Activated CD8-positive, alpha-beta memory T cell treated with anti-CD3 and anti-CD28 coated beads for 1 hour (primary cell): ENCODE measurements at places on chromosomes 6 and 20.

GRCh38 chr6:40376113-40376650 lies 211.0 kb downstream of the LRFN2 start:
- no peak for DNase-seq

GRCh38 chr6:15077006-15077405 lies 168.9 kb upstream of the JARID2 start:
- no peak for DNase-seq

GRCh38 chr20:38238829-38239228 lies 21.7 kb downstream of the KIAA1755 start:
- DNase-seq: no peak

DNA sequence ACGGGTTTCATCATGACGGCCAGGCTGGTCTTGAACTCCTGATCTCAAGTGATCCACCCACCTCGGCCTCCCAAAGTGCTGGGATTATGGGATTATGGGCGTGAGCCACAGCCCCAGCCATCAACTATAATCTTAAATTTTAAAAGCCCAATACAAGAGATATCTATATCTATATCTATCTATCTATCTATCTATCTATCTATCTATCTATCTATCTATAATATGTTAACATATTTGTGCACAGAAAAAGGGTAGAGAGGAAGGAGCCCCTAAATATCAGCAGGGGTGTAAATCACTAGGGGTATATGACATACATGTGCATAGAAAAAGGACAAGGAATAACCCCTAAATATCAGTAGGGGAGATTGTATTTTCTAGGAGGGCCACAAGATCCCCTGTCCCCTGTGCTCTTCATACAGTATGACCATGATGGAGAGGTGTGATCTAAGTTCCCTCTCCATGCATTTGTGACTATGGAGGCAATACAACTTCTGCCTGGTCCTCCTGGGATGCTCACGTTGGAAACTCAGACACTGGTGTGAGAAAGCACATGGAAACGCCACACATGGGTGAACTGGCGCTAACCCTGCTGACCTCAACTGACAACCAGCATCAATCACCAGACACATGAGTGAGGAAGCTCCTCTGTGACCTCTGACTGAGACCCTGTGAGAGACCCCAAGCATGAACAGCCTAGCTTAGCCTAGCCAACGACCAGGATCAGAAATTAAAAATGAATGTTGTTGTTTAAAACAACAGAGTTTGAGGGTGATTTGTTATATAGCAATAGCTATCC lies 1.2 kb upstream of the SPATS1 start:
- DNase-seq: no peak

DNA sequence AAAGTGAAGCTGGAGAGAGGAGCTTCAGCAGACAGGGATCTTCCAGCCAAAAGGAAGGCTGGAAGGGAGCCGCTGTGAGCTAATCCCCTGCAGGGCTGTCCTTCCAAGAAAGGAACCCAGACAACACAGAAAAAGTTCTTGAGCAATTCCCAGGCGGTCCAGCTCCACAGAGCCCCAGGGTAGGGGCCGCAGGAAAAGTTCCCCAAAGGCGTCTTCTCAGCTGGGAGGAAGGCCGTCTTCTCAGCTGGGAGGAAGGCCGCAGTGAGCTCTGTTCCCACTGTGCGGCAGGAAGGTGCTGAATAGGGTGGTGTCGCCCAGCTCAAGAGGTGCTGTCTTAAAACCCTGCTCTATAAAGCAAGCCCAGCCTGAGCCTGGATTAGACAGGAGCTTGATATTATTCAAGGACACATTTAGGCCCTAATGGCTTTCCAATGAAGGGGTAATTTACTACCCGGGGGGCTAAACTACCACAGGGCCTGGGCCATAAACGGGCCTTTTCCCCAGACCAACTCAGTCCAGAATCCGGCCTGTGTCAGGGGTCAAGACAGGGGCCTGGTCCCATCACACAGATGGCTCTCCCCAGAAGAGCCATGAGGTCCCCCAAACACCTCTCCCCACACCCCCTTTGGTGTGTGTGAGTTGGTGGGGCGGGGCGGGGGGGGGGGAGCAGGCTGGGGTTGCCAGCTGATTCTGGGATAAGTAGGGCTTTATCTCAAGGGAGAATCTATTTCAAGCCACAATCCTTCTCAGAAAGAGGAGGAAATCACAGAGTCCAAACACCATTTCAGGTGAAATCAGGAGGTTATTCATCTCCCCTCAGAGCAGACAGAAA lies 103.6 kb downstream of the NOL4L start:
- no peak for DNase-seq

DNA sequence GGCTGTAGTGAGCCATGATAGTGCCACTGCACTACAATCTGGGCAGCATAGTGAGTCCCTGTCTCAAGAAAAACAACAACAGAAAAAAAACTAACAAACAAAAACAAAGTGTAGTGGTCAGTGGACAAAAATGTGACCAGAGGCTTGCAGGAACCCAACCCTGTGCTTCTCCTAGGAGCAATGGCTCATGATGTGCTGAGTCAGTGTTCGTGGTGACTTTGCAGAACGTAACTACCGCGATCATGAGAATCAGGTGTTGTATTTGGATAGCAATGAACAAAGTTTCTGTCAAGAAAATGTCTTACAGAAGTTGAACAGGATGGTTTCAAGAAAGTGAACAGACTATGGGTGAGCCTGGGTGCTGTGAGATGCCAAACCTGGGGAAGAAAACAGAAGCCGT lies 18.5 kb upstream of the FOXC1 start:
- DNase-seq: no peak

DNA sequence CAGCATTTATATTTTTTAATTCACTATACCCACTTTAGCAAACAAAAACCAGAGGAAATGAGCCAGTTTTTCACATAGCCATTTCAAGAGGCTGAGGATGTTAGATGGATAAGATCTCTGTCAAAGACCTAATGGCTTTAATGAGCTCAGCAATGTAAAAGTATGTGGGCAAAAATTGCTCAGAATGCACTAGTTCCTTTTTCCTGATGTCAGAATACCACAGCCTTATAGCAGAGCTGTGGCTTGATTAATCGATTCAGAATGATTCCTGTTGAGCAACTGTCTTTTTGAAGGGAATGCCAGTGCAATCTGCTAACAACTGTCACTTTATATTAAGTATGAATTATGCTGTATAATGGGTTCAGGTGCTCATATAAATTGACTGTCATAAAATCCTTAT lies 100.6 kb upstream of the HIVEP1 start:
- no peak for DNase-seq

- DNase-seq: no peak
Observed at GRCh38 chr6:69663215-69663614, 133.6 kb downstream of the LMBRD1 start.

DNA sequence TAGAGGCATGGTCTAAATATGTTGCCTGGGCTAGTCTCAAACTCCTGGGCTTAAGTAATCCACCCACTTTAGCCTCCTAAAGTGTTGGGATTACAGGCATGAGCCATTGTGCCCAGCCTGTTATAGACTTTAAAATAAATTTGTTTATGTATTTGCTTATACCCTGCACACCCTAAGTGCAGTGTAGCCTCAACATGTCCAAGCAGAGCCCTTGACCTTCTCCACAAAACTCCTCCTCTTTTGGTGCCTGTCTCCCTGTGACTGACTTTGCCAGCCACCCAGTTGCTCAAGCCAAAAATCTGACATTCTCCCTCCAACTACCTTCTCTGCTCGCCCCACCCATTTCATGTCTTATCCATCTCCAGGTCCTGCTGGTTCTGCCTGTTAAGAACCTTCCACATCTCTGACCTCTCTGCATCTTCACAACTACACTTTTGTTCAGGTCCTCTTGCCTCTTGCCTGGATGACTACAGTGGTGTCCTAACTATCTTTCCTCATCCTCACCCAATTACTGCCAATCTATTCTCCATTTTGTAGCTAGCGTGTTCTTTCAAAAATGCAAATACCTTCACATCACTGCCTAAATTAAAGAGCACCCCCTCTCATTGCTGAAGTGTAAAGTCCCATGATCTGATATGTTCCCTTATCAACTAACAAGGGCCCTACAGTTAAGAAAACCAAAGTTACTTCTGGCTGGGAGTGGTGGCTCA lies 11.2 kb upstream of the KIFC1 start:
- DNase-seq: no peak

GRCh38 chr20:38471987-38472512 lies 593 bp upstream of the RALGAPB start:
- no peak for DNase-seq

DNA sequence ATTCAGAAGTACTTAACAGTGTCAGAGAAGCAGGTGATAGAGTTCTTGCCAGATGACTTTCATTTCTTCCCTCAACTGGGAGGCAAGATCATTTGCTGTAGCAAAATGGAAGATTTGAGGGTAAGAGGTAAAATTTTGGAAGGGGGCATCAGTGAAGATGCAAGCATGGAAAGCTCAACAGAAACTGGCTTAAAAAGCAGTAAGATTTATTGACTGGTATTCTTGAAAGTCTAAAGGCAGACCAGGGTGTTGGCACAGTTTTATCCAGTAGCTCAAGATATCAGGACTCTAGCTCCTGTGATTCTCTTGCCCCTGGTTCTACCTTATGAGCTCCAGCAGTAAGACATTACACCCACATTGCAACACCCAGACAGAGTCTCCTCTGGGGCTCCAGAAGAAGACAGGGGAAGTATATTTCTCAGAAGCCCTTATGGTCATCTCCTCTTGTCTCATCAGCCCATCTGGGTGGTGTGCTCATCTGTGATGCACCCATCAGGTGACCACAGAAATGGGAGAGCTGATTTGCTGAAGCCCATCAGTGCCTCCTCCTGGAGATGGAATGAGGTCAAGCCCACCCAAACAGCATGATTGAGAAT lies 16.0 kb upstream of the MOCS1 start:
- DNase-seq: no peak

DNA sequence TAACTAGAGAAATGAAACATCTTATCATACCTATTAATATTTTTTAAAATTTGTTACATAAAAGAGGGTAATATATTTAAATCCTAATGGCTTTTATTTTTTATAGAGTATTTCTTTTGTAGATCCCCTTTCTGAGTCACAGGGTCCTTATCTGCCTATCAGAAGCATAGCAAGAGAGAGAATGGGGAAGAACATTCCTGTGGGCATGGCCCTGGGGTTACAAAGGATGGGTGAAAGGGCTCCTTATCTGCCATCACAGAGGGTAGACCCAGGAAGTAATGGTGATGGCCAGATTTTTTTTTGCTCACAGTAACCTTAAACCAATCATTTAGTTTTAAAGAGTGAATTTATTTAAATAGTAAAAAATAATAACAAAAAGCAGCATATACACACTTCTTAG lies 582.1 kb upstream of the HTR1E start:
- no peak for DNase-seq

DNA sequence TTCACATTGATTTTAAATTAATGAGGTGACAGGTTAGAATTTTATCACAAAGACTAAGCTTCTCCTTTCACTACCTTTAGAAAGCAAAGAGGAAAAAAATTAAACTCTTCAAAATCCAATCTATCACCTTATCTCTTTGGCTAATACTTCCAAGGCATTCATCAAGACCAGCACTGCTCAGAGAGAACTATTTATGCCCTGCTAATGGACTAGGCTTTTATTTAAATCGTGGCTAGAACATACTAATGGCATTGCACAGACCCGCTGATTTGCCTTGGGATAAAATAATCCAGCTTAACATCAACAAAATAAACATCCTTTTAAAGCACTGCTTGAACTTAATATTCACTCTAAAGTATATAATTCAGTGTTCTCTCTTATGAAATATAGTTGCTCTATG lies 880.4 kb downstream of the HACE1 start:
- DNase-seq: no peak

GRCh38 chr6:25263657-25264056 lies 15.5 kb upstream of the CARMIL1 start:
- no peak for DNase-seq

- DNase-seq: no peak
Observed at GRCh38 chr6:39465539-39465938, 143.0 kb upstream of the KCNK16 start.

- no peak for DNase-seq
Observed at GRCh38 chr6:111086685-111087084, 618 bp upstream of the SLC16A10 start.

DNA sequence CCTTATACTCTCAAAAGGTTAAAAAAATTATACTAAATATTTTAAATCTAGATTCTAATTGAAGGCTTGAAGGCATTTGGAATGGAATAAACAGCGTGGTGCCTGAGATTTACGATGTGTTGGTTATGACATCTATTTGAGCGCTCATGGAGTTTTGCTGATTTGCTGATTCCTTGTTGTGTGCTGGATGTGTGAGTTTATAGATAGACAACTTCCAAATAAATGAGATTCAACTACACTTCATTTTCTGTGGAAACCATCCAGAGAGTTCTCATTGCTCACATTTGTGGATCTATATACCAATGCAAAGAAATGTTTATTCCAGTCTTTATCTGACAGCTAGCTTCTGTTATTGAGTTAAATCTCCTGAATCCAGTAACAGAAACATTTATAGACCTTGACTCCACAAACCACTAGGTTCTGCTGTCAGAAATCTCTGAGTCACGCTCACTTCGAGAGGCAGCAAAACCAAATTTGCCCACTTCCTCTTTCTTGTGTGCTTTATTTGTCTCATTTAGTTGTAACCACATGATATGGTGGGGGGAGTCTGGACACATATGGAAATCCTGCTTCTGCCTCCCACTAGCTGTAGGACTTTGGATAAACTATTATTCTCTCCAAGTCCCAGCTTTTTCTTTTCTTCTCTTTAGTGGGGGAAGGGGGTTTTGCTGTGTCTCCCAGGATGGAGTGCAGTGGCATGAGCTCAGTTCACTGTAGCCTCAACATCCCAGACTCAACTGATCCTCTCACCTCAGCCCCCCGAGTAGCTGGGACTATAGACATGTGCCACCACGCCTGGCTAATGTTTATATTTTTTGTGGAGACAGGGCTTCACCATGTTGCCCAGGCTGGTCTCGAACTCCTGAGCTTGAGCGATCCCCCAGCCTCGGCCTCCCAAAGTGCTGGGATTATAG lies 54.5 kb downstream of the IPCEF1 start:
- DNase-seq: no peak

GRCh38 chr20:33781133-33781532 lies 30.0 kb upstream of the CHMP4B start:
- DNase-seq: no peak

- no peak for DNase-seq
Observed at GRCh38 chr6:125481056-125481455, 179.3 kb upstream of the HDDC2 start.

- no peak for DNase-seq
Observed at GRCh38 chr6:21264288-21265033, 329.1 kb upstream of the SOX4 start.

DNA sequence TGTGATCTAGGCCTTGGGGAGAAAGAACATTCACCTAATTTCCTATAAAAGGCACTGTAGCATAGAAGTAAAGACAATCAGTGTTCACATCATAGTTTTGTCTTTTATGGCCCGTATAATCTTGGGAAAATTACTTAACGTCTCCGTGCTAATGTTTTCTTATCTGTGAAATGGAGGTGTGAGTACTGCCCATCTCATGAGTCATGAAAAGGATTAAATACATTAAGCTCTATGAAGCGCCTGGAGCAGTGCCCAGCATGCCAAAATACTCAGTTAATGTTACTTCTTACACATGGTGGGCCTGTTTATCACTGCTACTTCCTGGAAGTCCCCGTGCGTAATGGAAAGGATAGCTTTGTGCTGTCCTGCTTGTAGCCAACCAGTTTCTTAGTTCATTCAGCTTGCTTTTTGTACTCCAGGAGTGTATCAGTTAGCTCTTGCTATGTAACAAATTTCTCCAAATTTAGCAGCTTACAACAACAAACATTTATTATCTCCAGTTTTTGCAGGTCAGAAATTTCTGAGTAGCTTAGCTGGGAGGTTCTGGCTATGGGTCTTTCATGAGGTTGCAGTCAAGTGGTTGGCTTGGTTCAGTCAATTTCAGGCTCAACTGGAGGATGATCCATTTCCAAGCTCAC lies 103.6 kb upstream of the BMP2 start:
- DNase-seq: no peak

GRCh38 chr20:22533823-22534751 lies 50.3 kb downstream of the FOXA2 start:
- no peak for DNase-seq
